ENCODE measurements at places on chromosomes 3 and 15. TPM values are rescaled to one million over a fixed set of nuclear protein-coding genes. Genes with fewer than 3 reads are reported as not detected.

Gene UACA
- 32.9 TPM for total RNA-seq

Gene MGLL
- total RNA-seq: 174 TPM

- DNase-seq: no peak
Measured at GRCh38 chr15:45027220-45027619, 4.2 kb downstream of the SORD start.

DNA sequence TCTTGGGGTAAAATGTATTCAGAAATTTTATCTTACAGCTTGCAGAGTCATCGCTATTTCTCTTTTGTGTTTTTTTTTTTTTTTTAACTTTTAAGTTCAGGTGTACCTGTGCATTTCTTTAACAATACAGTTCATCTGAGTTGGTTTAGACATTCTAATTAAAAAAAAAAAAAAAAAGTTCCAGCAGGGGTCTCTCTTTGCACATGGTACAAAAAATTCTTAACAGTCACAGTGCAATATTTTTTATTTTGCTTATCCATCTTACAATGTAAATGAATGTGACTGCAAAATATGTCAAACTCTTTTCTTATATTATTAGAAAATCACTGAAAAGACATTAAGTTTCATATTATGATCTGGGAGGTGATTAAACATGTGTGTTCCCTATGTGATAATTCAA lies 47.5 kb upstream of the SLC9A9 start:
- DNase-seq: no peak

DNA sequence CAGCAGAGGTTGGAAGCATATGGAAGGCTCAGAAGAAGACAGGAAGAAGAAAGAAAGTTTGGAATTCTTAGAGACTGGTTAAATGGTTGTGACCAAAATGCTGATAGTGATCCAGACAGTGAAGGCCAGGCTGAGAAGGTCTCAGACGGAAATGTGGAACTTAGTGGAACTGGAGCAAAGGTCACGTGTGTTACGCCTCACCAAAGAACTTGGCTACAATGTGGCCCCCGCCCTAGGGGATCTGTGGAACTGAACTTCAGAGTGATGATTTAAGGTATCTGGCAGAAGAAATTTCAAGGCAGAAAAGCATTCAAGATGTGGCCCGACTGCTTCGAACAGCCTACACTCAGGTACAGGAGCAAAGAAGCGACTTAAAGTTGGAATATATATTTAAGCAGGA lies 83.1 kb downstream of the MYO5A start:
- no peak for DNase-seq

- DNase-seq: no peak
Measured at GRCh38 chr15:39622660-39623516, 42.0 kb downstream of the THBS1 start.

All from upper lobe of left lung (tissue), 6 donors.